ENCODE measurements at places on chromosomes 1 and 21.

DNA sequence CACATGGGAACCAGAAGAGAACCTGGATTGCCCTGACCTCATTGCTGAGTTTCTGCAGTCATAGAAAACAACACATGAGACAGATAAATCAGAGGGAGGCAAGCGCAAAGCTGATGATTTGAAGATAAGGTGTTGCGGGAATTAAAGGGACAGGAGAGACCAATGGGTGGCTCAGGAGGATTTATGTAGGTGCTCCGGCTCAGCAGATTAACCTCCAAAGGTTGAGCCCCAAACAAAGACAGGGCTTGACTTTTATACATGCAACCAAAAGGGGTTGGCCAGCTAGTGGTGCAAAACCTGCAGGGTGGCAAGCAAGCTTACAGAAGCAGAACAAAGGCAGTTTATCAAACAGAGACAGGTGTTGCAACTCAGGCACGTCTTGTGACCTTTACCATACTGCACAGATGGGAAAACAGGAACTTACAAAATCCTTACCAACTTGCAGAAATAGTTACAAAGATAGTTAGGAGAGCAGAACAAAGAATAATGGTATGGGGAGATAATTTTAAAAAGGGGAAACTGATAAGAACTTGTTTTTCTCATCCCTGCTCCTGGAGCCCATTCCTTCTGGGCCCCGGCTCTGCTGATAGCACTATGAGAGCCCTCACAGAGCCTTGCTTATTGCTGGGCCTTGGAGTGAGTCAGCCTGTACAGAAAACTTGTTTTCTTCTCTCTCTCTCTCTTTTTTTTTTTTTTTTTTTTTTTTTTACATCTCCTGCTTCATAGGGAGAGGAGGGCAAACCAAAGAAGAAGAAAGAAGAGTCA is 93.6 kb downstream of the SNRPE start:
- peak; percentile 17 for DNase-seq

DNA sequence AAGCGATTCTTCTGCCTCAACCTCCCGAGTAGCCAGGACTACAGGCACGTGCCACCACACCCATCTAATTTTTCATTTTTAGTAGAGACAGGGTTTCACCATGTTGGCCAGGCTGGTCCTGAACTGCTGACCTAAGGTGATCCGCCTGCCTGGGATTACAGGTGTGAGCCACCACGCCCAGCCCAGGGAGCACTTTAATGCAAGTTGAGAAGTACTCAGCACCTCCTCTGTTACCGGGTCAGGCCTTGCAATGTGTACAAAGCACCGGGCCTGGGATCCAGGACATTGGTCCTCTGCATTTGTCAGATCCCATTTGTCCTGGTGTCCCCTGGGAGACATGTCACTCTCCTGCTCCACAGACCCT is 143.6 kb downstream of the TOMM20 start:
- no peak for DNase-seq

DNA sequence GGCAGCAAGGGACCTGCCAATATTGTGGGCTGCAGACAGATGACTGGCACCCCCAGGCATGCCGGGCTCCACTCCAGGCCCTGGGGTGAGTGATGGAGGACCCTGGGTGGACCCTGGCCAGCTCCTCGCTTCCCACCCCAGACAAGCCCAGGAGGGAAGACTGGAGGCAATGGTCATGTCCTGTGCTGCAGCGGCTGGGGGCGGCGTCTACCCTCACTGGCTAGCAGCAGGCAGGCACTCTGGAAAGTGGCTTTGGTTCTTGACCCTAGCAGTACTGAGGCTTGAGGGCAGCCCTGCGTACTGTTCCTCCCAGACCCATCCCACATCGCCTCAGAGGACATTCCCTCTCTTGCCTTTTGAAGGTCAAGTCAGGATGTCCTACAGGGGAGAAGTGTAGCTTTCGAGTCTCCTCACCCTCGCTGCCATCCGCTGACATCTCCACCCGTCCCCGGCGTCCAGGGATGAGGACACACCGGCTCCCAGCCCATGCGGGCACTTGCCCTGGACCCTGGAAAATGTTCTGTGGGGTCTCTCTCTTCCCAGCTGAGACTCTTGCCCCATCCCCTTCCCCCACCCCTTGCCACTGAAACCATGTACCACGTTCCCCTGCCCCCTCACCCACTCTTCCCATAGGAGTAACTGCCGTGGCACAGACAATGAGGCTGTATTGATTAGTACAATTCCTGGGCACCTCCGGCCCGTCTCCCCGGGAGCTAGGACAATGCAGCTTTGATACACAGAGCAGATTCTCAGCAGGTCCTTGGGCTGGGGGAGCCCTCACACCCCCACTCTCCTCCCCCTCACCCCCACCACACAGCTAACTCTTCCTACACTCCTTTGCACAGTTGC is 15.0 kb downstream of the SLC6A9 start:
- no peak for DNase-seq

- DNase-seq: no peak
These were observed 59.9 kb downstream of the SYT6 start for GRCh38 chr1:114093624-114094362.

GRCh38 chr1:51871351-51871975 is 7.1 kb downstream of the NRDC start:
- DNase-seq: no peak

DNA sequence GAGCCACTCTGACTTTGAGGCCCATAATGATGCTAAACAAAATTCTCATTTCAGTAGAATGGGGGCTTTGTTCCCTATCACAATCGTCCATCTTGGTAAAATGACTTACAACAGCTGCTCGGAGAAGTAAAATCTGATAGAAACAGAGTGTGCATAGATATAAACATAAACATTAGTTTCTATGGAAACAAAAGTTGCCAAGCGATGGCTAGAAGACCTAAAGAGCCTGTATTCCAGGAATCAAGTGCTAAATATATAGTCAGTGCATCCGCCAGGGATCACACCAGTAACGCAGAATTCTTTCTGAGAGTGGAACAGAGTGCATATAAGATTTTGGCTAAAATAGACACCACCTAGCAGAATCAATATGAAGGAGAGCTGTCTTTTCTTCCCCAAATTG is 91.2 kb upstream of the KAZN start:
- no peak for DNase-seq

DNA sequence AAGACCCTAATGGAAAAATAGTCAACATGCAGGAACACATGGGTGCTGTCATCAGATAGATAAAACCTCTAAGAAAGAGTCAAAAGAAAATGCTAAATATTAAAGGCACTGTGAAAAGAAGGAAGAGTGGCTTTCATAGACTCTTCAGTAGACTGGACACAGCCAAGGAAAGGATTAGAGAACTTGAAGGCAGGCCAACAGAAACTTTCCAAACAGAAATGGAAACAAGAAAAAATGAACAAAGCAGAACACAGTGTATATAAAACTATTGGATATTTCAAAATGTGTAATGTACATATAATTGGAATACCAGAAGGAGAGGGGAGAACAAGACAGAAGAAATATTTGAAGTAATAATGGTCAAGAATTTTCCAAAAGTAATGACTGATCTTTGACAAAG is 431.9 kb downstream of the MATN1 start:
- DNase-seq: no peak

- no peak for DNase-seq
These were observed 161.0 kb downstream of the DHRS3 start for GRCh38 chr1:12456979-12457378.

- DNase-seq: peak; percentile 33
These were observed 1528.6 kb upstream of the TPTE start for GRCh38 chr21:8992731-8993174.

- peak; percentile 100 for DNase-seq
These were observed 33.6 kb downstream of the NUAK2 start for GRCh38 chr1:205287767-205288559.

DNA sequence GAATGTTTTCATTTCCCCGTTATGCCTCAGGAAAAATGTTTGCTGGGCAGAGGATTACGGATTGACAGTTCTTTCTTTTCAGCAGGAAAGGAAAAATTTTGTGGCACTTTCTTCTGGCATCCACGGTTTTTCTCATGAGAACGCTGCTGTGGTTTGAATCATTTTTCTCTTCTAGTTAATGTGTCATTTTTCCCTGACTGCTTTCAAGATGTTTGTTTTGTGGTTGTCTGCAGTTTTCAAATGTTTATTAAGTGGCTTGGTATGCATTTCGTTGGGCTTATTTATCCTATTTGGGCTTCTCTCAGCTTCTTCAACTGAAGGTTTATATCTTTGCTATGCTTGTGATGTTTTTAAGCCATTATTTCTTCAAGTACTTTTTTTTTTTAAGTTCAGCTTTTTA is 359.0 kb downstream of the RGS7 start:
- DNase-seq: no peak

GRCh38 chr1:117678246-117678977 is 72.6 kb downstream of the TENT5C start:
- no peak for DNase-seq

DNA sequence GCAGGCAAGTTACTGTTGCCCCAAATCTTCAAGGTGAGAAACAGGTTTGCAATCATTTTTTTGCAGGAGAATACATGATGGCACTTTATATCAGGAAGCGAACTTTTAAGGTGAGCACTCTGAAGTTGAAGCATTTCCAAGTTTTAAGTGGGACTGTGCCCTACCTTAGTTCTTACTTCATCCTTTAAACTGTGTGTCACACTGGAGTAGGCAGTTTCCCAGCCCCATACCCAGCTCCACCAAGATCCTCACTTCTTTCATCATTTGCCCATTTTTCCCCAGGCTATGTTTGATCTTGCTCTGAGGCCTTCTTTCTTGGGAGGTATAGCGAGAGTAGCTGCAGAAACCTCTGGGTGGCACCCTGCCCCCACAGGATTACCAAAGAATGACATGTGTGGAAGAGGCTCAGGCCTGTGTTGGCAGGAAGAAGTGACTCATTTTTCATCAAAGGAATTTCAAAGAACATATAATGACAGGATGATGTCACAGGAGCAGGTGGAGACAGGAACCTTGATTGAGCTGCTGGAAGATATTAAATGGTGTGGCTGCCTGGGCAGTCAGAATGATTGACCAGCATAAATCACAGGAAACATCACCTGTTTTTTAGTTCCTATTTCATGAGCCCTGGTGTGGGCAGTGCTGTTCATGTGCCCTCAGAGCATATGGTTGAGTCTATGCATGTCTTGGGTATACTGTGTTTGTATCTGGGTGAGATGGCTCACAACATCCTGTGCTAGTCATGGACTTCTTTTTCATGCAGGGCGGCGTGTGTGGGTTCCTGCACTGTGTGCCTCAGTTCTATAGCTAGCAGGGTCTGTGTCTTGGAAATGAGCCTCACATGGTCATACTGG is 20.8 kb upstream of the MACF1 start:
- peak; percentile 79 for DNase-seq

DNA sequence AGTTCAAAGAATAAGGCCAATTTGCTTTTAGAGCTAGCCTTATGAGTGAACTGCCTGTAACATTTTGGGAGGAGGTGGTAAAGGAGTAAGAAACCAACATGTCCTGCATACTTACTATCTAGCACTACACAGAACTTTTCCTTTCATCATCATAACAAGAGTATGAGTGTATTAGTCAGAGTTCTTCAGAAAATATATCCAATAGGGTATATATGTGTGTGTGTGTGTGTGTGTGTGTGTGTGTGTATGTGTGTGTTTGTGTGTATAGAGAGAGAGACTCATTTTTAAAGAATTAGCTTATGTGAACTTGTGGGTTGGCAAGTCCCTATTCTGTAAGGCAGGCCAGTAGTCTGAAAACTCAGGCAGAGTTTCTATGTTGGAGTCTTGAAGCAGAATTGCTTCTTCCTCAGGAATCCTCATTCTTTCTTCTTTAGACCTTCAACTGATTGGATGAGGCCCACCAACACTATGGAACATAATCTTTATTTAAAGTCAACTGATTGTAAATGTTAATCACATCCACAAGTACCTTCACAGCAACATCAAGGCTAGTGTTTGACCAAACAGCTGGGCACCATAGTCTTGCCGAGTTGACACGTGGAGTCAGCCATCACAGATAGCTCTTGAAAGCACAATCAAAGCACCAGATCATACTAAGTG is 121.9 kb downstream of the CYYR1 start:
- no peak for DNase-seq

DNA sequence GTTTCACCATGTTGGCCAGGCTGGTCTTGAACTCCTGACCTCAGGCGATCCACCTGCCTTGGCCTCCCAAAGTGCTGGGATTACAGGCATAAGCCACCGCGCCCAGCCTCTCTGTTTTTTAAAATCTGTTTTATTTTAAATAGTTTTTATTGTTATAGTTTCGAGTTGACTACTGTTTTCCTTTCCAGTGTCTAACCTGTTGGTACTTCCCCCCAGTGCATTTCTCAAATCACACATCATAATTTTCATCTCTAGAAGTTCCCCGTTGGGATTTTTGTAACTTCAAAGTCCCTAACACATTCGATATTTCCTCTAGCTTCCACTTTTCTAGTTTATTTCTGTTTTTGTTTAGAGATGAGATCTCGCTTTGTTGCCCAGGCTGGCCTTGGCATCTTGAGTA is 7.5 kb downstream of the HES4 start:
- no peak for DNase-seq

- DNase-seq: peak; percentile 15
These were observed 85.6 kb downstream of the PAX7 start for GRCh38 chr1:18716112-18716784.
